ENCODE measurements at places on chromosomes 6 and 20.

DNA sequence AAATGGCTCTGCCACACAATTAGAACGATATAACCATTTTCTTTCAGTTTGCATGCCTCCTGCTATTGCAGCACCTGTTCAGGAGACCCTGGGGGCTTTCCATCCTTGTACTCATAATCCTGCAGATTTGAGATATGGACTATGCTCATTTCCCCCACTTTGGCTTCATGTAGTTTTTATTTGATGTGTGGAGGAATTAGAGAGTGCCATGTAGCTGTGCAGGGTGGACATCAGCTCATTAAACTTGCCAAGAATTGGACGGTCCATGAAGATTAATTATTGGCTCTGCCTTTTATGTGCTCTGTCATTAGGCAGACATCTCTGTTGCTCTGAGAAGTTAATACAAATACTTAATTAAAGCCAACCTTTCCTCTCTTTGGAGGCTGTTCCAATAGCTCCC, 66.2 kb upstream of the CD83 start:
- DNase-seq = no peak

- no peak for DNase-seq
These were observed 74.8 kb upstream of the SHLD1 start for GRCh38 chr20:5675103-5676091.

GRCh38 chr6:82144852-82145340, 102.6 kb downstream of the IBTK start:
- DNase-seq = peak; percentile 85

DNA sequence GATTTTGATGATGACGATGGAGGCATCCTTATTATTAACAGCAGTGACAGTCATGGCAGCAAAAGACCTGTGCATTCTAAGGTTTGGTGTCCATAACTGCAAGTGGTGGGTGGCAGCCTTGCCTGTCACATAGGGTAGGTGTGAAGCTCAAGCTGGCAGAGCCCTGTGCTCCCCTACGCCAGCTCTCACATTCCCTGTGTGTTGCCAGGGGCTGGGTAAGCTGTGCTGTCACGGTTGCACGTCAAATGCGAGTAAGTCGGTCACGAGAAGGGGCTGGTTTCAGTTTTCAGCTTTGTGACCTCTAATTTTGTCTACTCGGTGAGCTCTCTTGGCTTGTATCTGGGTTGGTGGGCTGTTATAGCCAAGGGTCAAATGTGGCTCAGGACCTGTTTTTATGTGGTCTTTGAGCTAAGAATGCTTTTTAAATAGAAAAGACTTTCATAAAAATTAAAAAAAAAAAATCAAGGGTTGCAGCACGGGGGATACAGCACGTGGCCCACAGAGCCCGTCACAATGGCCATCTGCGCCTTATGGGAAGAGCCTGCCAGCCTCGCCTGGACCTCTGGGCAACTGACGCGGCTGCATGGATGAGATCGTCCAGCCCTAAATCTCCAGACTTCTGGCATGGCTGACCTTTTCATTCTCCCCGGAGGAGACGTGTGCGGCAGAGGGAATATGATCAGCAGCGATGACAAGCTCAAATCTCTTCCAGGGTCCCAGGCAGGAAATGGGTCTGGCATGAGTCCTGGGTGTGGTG, 148.5 kb downstream of the PHACTR3 start:
- no peak for DNase-seq

- DNase-seq = no peak
These were observed 92.9 kb downstream of the ANKRD60 start for GRCh38 chr20:58135441-58136148.

GRCh38 chr20:11453430-11453829, 464.3 kb upstream of the BTBD3 start:
- DNase-seq = no peak

GRCh38 chr20:47315339-47316056, 41.0 kb downstream of the ZMYND8 start:
- peak; percentile 75 for DNase-seq

DNA sequence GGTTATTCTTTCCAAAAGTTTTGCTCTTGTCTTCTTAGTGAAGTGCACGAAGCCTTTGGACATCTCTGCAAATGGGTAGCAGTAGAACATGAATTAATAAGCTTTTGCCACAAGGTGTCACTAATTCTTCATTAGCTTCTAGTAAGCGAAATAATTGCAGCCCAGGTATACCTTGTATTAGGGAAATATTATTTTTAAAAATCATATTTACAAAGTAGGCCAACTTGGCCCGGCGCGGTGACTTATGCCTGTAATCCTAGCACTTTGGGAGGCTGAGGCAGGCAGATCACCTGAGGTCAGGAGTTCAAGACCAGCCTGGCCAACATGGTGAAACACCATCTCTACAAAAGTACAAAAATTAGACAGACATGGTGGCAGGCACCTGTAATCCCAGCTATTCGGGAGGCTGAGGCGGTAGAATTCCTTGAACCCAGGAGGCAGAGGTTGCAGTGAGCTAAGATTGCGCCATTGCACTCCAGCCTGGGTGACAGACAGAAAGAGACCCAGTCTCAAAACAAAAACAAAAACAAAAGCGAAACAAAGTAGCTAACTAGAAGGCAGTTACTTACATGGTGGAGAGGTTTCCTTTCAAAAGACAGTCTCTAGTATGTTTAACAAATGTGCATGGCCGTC, 8.8 kb upstream of the RSPH3 start:
- no peak for DNase-seq

- DNase-seq = no peak
These were observed 491.8 kb downstream of the BTBD3 start for GRCh38 chr20:12409501-12409900.

- DNase-seq = no peak
These were observed 2.1 kb downstream of the VEGFA start for GRCh38 chr6:43771858-43772680.

DNA sequence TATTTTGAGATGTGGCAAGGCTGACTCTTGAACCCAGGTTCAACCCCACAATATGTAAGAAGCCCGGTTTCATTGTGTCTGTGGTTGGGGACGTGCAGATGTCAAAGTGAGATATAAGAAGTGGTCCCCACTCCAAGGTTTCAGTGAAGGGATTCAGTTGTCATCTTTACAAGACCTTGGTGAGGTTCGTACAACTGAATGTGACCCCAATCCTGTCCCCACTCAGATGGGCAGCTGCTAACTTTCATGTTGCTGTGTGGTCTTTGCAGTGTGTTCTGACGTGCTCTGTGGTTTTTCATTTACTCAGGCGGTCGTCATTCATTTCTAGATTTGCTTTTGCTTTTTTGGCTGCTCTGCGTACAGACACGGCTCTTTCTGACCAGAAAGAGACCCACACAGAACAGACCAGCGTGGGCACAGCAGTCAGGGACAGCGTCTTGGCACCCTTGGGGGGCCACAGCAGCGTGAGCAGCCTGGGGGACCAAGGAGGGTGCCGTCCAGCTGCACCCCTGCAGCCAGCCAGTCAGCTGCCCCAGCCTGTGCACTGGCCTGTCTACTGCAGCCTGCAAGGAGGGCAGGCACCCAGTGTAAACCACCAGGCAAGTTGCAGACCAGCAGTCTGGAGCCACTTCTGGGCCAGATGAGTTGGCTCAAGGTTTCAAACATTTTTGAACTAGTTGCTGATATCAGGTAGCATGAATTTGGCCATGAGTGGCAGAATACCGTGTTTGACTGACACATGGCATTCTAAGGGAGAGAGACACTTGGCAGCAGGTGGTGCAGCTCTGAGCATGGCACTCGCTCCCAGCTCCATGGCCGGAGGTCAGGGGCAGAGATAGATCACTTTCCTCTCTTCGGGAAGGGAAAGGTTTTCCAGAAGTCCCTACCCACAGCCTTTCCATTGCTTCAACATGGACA, 49.4 kb upstream of the IRF4 start:
- DNase-seq = no peak

GRCh38 chr6:44040786-44041185, 86.5 kb downstream of the MRPL14 start:
- no peak for DNase-seq
